ENCODE measurements at places on chromosomes 5 and 9.

GRCh38 chr9:90774682-90775081, 26.9 kb upstream of the SYK start:
- peak; percentile 26 for DNase-seq

DNA sequence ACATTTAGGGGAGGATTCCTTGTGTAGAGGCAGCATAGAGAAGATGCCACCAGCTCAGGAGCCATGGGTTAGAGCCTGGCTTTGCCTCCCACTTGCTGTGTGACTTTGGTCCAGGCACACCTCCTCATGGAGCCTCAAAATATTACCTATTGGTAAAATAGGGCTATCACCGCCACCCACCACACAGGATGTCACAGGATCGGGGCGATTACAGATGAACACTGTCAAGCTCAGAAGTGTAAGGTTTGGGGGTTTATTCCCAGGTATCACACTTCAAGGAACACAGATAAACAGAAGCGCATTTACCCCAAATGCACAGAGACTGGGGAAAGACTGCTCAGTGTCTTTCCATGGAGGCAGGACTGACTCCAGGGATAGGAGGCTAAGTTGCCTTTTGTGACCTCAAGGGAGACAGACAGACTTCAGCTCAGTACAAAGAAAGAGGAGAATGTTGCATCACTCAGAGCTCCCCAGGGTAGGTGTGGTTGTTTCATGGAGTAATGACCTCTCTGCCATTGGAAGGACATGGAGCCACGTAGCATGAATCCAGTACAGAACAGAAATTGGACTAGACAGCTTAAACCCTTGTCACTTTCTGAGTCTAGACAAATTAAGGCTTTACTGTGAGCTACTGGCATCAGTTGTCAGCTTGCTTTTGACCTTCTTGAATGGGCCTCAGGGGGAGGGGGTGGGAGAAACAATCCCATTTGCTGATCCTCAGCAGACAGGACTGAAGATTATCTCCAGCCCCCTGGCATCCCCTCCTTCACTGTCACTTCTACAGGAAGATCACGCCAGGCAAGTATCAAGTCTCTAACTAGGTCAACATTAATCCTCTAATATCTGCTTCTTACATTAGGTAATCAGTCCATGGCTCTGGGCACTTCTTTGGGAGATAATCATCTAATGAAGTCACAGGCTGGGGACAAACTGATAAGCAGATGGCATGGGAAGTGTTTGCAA, 6.5 kb downstream of the TRAF1 start:
- no peak for DNase-seq

DNA sequence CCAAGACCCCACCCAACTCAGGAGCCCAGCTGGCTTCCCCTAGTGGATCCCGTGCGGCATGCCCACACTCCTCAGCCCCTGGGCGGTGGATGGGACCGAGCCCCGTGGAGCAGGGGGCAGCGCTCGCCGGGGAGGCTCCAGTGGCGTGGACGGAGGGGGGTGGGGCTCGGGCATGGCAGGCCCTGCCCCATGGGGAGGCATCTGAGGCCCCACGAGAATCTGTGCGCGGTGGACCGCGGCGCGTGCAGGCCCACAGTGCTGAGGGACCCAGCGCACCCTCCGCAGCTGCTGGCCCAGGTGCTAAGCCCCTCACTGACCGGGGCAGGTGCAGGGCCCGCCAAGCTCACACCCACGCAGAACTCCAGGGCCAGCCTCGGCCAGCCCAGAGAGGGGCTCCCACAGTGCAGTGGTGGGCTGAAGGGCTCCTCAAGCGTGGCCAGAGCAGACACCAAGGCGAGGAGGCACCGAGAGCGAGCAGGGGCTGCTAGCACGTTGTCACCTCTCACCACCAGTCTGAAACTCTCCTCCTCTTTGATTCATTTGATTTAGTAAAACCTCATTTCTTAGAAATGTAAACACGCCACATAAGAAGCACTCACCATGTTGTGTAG, 25.6 kb downstream of the RNF130 start:
- no peak for DNase-seq

- no peak for DNase-seq
Observed at GRCh38 chr9:68961587-68961986, 52.3 kb downstream of the PRKACG start.

DNA sequence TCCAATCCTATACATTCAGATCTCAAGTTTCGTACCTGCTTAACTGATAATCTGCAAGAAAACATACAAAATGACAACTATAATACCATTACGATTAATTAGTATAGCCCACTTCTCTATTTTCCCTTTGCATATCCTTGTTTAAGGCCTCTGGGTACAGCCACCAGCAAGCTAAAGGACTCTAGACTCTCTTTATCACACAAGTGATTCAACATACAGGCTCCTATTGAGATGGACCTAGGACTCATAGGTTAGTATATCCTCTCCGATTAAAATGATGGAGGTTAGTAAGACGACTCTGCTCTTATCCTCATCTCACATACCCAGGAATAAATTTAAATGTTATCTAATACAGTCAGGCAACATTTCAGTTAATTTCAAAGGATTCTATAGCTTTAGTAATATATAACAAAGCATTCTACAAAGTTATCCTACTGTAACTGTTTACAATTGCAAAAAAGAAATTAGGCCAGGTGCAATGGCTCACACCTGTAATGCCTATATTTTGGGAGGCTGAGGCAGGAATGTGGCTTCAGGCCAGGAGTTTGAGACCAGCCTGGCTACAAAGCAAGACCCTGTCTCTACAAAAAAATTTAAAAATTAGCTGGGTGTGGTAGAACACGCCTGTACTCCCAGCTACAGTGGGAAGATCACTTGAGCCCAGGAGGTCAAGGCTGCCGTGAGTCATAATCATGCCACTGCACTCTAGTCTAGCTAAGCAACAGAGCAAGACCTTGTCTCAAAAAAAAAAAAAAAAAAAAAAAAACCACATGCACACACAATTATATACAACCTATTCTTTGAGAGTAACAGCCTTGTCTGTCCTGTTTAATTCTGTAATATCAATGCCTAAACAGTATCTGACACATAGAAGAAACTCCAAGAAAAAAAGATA, 15.4 kb downstream of the HAUS6 start:
- DNase-seq: no peak

- no peak for DNase-seq
Observed at GRCh38 chr9:132947756-132948155, 3.3 kb upstream of the TSC1 start.

GRCh38 chr9:77707383-77708063, 59.4 kb upstream of the GNA14 start:
- DNase-seq: no peak

DNA sequence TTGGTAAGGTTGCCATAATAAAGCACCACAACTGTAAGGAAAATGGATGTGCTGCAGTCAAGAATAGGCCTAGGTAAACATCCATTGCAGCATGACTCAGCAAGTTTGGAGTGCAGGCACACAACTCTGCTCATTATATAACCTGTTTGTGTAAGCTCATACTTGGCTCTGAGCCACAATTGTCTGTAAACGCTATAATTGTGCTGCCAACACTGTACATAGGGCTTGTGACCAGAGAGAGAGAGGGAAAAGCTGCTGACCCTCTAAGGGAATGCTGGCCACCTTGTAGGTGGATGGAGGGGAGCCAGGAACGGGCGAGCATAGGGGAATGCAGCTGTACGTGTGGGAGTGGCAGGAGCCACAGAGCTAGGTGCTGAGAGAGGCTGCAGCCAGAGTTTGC, 2186.5 kb upstream of the ACO1 start:
- DNase-seq: no peak

DNA sequence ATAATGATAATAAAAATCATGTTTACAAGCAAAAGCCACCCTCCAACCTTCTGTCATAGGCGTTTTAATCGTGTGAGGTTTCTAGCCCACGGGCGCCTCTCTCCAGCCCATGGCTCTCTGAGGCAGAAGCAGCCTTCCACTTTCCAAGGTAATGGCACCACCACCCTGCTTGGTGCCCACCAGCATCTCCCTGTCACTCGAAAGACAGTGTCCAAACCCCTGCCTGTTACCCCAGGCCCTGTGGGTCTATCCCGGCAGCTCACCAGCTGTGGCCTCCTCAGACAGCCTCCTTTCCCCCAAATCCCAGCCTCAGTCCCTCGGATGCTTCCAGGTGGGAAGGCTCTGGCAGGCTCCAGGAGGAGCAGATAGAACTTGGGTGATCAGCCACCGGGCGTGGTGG, 123.8 kb upstream of the LPCAT1 start:
- DNase-seq: no peak

DNA sequence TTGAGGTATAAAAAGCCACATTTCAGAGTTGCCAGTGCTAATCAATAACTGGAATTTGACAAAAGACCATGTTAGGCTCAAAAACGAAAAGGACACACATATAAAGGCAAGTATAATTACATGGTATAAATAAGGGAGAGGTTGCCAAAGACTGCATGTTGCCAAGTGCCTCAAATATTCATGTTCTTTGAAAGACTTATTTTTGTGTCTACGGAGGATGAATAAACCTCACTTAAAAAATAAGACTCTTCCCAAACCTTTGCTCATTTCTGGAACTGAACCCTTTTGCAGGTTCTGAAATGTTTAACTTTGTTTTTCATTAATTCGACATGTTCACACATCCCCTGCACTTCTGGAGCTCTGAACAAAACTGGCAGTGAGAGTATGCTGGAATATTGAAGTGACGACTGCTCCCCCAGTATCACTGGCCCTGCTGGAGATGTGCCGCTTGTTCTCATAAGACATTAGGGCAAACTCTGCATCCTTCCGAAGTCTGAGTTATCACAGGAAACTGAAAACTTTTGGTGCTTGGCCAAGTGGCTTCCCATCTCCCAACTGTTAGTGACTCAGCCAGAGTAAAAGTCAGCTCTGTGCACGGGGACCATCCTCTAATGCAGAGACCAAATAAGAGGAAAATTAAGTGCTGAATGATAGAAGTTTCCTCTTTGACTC, 336.8 kb downstream of the GLIS3 start:
- DNase-seq: no peak
